ENCODE measurements at places on chromosomes 12 and 14.

- no peak for DNase-seq
These were observed 12.4 kb upstream of the P2RX7 start for GRCh38 chr12:121120323-121120722.

GRCh38 chr12:73159954-73160353 is 887.8 kb downstream of the TRHDE start:
- no peak for DNase-seq

GRCh38 chr14:24377657-24378056 is 9.7 kb downstream of the NFATC4 start:
- no peak for DNase-seq

DNA sequence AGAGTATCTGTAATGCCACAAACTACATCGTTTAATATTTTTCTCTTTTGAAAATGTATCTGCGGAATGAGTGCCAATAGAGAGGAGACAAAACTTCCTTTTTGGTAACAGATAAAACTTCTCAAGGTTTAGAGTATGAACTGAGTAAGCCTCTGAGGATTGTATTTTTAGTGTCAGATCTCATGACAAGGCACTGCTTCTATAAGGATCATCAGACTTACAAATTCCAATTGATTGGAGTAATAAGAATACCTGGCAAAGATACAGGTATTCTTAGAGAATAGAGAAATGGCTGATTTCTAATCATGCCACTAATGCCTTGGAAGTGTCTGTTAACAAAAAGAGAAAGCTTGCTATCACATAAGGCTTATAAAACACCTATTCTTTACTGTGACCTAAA is 45.3 kb downstream of the SLC35F4 start:
- DNase-seq = no peak

GRCh38 chr12:12334367-12335040 is 15.5 kb downstream of the MANSC1 start:
- DNase-seq = peak; percentile 51

- no peak for DNase-seq
These were observed 288.1 kb upstream of the SFSWAP start for GRCh38 chr12:131422744-131423143.

GRCh38 chr12:4630262-4630661 is 18.6 kb downstream of the AKAP3 start:
- no peak for DNase-seq

- no peak for DNase-seq
These were observed 34.9 kb downstream of the ETV6 start for GRCh38 chr12:11684393-11684792.

DNA sequence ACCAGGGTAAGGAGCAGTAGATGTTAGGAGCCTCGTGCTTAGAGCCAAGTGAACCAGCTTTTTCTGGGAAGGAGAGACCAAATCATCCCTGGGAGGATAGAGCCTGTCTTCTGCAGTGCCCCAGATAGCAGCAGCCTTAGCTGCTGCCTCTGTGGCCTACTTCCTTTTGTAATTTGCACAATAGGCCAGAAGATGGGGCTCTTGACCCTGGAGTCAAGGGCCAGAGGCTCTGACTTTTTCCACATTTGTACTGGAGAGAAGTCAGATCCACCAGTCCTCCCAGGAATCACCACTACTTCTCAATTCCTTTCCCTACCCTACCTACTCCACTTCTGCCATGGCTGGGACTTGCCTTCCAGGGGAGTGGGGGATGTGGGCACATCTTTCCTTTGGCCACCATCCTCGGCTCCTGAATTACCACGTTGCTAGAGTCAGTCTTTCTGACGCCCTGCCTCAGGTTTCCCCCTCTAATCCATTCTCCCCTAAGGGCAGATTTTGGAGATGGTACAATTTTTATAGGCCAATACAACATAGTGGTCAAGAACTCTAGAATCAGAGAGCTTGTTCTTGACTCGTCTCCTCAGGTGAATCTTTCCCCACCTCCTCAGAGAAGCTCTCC is 3.3 kb upstream of the SLC4A8 start:
- peak; percentile 82 for DNase-seq

GRCh38 chr12:108101605-108102175 is 27.4 kb upstream of the WSCD2 start:
- no peak for DNase-seq

DNA sequence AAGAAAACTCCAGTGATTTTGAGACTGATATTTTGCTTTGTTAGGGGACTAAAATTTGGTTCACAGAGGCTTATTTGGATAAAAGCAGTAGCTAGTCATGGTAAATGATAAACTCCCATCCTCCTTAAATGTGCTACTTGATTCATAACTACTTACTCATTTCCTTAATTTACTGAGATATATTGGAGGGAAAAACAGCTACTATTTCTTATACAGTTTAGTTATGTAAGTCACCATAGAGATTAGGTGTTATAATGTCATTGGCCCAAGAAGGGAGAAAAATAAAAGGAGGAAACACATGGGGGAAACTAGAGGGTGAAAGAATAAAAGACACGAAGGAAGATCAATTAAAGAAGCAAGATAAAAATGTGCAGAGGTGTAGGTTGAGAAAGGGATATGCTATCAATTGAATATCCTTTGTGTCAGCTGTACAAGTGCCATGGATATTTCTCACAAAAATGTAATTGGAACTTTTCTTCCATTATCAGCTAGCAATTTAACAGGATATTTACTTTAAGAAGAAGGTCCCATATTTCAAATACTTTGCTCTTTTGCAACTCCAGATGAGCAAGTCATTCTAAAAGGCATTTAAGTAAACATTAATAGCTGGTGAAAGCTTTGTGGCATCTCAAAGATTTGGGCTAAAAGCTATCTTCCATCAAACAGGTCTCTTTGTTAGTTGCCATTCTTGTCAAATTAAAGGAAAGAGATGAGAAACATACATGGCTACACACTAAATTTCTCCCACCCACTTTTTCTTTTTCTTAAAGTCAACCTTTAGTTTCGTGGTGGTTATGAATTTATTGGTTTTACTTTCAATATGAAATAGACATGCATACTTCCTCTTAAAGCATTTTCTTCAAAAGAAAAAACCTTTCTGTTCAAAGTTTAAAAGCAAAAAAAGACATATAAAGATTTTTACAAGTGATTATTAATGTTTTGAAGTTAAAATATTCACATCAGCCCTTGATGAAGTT is 439.5 kb downstream of the CCER1 start:
- no peak for DNase-seq

GRCh38 chr12:7096006-7096932 is 4.0 kb upstream of the C1R start:
- no peak for DNase-seq

DNA sequence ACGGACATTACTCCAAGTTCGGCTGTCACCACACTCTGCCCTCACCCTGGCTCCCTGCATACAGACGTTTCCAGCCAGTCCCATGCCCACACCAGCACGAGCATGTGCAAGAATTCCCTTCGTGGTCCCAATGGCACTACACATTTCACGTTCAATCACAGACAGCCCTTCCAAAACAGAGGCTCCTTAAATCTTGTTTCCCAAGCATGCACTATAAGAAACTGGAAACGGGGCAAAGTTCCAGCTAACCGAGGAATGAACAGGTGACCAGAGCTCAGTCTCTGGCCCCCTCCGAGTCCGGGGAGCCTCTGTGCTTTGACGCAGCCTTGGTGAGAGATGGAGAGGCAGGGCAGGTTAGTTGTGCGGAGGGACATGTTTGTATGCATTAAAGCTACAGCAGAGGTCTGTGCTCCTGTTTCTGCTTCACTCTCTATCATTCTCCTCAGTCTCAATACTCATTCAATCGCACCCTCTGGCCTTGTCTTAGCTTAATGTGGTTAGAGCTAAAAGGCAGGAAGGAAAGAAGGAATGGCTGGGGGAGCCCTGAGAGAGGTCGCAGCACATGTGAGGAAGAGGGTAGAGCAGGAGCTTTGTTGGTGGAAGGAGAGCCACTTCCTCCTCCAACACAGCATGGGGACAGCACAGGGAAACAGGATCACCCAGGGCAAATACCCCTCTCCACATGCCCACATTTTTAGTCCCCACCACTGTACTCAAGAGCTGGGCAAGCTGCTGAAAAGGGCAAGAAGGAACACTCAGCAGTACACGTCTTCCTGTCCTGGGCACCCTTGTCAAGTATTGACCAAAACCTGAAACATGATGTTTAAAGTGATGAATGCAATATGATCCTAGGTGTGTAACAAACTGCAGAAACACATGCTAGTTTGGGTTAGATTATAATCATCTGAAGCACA is 12.2 kb upstream of the SELPLG start:
- no peak for DNase-seq

GRCh38 chr14:68164711-68165113 is 345.1 kb downstream of the RAD51B start:
- DNase-seq = no peak

DNA sequence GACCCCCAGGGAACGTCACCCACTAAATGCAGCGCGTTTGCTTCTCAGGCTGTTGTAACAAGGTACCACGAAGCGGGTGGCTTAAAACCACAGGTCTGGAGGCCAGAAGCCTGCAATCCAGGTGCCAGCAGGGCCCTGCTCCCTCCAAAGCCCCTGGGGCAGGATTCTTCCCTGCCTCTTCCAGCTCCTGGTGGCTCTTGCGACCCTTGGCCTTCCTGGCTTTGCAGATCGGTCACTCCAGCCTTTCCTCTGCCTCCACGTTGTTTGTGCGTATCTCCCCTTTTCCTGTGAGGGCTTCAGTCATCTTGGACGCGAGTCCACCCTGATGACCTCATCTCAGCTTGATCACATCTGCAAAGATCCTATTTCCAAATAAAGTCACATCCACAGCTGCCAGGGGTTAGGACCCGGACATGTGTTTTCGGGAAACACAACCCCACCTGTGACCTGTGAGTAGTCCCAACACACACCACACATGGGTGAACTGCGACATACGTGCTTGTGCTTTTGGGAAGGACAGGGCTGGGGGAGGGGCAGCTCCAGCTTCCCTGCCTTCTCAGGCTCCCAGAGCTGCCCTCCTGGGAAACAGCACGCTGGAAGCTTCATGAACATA is 114.5 kb upstream of the NCOR2 start:
- DNase-seq = no peak

- no peak for DNase-seq
These were observed 11.2 kb downstream of the FIGNL2 start for GRCh38 chr12:51837286-51837685.

- DNase-seq = no peak
These were observed 38.3 kb downstream of the FNTB start for GRCh38 chr14:65024957-65025356.

GRCh38 chr12:89576572-89577220 is 50.8 kb upstream of the POC1B start:
- DNase-seq = no peak

- DNase-seq = no peak
These were observed 9.4 kb downstream of the GCH1 start for GRCh38 chr14:54893151-54893760.

- no peak for DNase-seq
These were observed 123.8 kb upstream of the RTL1 start for GRCh38 chr14:101027291-101027690.

DNA sequence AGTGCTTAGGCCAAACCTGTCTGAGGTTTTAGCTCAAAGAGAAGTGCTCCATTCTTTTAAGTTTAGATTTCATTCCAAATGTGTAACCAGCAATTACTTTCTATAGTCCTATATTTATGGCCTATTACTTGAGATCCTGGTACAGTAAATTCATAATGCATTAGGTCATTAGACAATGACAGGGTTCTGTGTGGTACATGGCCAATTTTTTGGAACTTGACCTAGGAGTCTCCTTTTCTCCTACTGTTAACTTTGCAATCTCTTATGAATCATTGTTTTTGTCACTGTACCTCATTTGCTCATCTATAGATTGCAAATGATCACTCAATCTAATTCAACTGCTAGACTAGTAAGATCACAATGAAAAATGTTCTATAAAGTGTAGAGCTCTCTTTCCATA is 136.7 kb downstream of the PDE3A start:
- no peak for DNase-seq

- no peak for DNase-seq
These were observed 2.8 kb upstream of the PRKAG1 start for GRCh38 chr12:49021292-49021915.
